Mesendoderm (in vitro differentiated cells): ENCODE measurements at places on chromosomes 6 and 20.

- DNase-seq = no peak
Observed at GRCh38 chr20:1890469-1891262, 4.5 kb upstream of the SIRPA start.

GRCh38 chr6:21349834-21350233, 243.7 kb upstream of the SOX4 start:
- DNase-seq = no peak

GRCh38 chr20:57528148-57528547, 3.2 kb upstream of the CTCFL start:
- no peak for DNase-seq

DNA sequence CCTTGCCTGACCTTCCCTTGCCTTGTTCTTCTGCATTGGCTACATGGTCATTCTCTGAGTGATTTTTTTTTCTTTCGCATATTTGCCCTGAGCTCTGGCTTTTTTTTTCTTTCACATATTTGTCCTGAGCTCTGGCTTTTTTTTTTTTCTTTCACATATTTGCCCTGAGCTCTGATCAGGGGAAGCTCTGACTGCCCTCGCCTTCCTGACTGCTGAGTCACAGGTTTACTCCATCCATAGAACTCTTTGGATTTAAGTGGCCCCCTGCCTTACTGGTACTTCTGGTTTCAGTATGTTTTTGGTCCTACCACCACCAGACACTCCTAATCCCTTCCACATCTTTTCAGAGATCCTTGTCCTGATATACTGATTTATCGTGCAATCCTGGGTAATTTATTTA, 201.1 kb downstream of the OGFRL1 start:
- peak; percentile 91 for DNase-seq

DNA sequence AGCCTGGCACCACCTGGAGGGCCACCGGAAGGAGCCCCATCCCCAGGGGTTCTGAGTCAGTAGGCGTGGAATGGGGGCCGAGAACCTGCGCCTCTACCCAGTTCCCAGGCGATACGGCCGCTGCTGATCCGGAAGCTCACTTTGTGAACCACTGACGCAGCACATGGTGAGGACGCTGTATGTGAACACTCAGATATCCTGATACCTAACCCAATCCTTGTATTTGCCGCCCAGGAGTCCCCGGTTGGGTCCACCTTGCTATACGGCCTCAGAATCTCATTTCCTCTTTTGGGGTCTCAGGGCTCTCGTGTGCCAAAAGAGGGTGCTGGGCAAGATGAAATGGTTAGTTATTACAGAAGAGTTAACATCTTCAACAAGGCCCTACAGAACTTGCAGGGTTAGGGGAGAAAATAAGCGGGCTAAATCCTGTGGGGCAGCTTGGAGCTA, 604 bp upstream of the RAB5IF start:
- no peak for DNase-seq

- peak; percentile 47 for DNase-seq
Observed at GRCh38 chr6:144725736-144726522, 440.8 kb downstream of the UTRN start.

GRCh38 chr20:61387204-61387953, 135.3 kb downstream of the CDH4 start:
- peak; percentile 51 for DNase-seq

GRCh38 chr20:19435316-19435715, 222.9 kb downstream of the SLC24A3 start:
- DNase-seq = no peak

DNA sequence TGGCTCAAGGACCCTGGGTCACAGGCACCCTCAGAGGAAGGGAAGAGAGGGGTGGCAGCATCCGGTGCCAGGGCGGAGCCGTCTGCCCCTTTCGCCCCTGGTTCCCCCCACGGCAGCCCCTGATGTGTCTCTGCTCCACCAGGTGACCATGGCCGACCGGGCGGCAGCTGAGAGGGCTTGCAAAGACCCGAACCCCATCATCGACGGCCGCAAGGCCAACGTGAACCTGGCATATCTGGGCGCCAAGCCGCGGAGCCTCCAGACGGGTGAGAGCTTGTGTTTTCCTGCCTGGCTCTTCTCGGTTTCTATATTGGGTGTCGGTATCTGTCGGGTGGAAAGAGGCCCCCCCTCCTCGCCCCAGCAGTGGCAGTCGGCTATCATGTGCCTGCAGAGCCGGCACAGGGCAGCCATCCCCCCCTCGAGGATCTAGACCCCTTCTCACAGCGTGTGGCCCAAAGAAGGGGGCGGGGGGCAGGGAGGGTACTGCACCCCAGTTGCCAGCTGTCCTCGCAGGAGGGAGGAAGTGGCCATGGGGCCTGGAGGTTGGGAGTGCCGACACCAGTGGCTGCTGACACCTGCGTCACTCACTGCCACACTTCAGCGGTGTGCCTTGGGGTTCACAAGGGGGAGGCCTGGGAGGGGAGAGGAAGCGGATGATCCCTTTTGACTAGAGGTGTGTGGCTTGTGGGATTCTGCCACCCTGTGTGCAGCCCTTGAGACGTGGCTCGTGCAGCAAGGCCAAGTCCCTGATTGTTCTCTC, 1.5 kb downstream of the RBM38 start:
- no peak for DNase-seq

DNA sequence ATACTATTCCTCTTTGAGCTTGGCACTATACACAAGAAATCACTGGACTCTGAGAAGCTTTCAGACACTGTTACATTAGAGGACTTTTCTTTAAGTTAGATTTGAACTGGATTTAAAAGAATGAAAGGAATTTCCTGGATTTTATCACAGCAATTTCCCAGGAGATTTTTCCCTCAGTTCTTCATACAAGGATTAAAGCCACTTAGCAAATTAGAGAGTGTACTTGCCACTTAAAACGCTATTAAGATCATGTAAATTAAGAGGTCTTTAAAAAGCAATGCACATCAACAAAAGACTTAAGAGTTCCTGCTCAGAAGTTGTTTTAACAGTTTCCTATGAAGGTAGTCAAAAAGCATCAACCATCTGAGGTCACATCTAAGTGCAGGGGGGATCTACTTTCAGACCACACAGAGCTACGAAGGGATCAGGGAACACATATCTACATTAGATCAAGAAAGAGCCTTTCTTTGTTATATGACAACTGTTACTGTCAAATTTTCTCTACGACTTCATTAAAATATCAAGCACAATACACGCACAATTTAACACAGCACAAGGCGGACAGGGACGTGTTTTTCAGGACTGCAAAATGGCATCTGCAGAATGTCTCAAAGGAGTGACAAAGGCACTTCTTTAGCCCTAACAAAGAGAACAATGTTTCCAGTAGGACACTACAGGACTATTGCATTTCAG, 65.8 kb downstream of the EPB41L2 start:
- DNase-seq = peak; percentile 60

DNA sequence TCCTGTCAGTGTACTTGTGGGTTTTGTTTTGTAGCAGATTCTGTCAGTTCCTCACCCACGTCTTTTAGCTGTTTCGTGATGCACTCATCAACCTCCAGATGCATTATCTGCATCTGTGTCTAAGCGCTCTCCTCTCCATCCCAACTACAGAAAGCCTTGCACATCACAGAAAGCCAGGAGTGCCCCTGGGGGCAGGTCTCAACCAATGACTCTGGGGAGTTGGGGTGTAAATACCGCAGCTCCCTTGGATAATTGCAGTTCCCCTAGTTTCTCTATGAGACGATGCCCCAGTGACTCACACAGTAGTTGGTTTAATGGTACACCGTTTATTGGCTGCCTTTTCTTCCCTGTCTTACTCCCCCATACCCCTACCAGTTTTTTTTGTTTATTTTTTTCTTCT, 158.1 kb downstream of the SOX4 start:
- no peak for DNase-seq
